Activated CD4-positive, alpha-beta T cell treated with anti-CD3 and anti-CD28 coated beads, Interleukin-2, amount 10 ng/mL, durations not matched to agents 7 days and 5 days (primary cell): ENCODE measurements at places on chromosomes 5 and 9. TPM values are rescaled to one million over a fixed set of nuclear protein-coding genes. Genes with fewer than 3 reads are reported as not detected.

Gene CD180
- 0.17 TPM for total RNA-seq

DNA sequence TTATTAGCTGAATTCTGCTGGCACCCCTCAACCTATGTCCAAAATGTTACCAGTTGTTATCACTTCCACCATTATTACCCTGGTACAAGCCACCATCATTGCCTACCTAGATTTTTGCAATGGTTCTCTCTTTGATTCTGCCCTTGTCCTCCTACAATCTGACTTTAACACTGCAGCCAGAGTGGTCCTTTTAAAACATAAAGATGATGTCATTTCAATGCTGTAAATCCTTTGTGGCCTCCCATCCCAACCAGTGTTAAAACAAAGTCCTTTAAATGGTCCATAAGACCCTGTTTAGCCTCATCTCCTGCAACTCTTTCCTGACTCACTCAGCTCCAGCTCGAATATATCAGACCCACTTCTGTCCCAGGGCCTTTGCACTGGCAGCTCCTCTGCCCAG, 54.9 kb upstream of the FSTL4 start:
- H3K27me3 ChIP-seq, result peaks cover 11% of the 10 kb centered on the region
- no peaks in the 10 kb centered on the region for H3K4me1 ChIP-seq
- no peak overlapping the region for H3K4me3 ChIP-seq
- no peak for DNase-seq

Gene ZNF367
- total RNA-seq, result 32.3 TPM

DNA sequence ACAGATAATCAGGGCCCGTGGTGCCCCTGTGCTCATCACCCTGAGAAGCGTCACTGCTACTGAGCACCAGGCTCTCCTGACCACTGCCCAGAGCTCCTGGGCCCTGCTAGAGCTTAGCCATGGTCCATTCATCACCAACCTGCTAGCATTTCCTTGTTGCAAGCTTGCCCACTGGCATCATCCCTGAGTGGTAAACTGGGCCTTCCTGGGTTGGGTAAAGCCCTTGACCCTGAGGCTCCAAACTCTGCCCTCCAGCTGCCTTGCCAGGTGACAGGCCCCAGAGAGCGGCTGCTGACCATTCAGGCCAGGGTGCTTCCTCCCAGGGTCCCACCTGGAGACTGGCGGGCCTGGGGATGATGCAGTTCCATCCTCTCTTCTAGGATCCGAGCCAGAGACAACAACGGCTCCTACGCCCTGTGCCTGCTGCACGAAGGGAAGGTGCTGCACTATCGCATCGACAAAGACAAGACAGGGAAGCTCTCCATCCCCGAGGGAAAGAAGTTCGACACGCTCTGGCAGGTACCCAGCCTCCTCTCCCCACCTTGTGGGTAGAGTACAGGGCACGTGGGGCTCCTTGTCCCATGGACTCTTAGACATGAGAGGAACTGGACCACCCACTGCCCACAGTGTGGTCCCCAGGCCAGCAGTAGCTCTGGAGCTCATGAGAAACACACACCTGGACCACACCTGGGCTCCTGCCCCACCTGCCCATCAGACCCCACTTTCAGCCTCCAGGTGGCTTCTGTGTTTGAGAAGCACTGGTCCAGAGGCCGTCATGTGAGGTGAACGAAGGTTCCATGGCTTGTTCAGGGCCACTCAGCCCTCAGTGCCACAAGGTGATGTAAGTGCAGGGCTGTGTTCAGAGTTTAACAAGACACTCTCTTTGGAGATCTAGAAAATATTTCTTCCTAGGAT, 60.5 kb downstream of the SYK start:
- H3K36me3 ChIP-seq, result no peaks in the 10 kb centered on the region
- peaks cover 29% of the 10 kb centered on the region for H3K4me1 ChIP-seq
- no peak for DNase-seq
- peaks cover 6% of the 10 kb centered on the region for H3K27me3 ChIP-seq
- no peak overlapping the region for H3K27ac ChIP-seq

DNA sequence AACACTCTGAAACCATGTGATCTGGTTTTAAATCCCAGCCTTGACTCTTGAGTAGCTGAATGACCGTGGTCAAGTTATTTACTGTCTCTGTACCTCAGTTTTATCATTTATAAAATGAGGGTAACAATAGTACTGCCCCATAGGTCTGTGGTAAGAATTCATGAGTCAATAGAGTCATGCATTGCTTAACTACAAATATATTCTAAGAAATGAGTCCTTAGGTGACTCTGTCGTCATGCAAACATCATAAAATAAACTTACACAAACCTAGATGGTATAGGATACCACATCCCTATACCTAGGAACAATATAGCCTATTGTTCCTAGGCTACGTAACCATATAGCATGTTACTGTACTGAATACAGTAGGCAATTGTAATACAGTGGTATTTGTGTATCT, 20.3 kb upstream of the ABCA1 start:
- H3K27ac ChIP-seq, result no peak overlapping the region
- no peak overlapping the region for H3K4me3 ChIP-seq

DNA sequence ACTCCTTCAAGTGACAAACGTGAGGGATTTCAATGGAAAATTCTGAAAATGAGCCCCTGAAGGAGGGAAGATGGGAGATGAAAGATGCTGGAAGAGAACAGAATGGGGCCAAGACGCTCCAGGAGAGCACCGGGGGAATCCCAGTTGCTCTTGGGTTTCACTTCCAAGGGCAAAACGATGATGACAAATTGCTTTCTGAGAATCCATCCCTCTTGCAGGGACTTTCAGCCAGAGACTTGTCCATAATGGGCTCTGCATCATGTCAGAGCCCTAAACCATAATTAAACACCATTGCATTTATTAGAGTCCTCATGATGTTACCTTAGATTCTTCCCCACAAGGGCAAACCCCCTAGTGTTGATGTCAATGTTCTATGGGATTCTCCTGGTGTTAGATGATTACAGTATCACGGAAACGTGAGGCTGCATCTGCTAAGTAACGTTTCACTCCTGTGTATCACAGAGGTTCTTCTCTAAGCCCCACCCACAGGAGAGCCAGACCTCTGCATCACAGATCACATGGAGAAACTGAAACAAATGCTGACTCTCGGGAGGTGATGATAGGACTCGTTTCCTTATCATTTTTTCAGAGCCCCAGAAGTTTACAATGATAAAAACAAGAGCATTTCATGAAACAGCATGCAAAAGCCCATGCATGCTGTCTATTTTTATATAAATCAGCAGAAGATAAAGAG, 114.4 kb downstream of the TENT4A start:
- H3K36me3 ChIP-seq, result peaks cover 7% of the 10 kb centered on the region
- peak; percentile 83 for DNase-seq
- peaks cover 9% of the 10 kb centered on the region for H3K27me3 ChIP-seq
- H3K4me1 ChIP-seq, result peaks cover 56% of the 10 kb centered on the region
- H3K4me3 ChIP-seq, result peak overlapping the region; percentile 75
- H3K27ac ChIP-seq, result peak overlapping the region; percentile 96

Gene CXCL14
- not detected for total RNA-seq

Gene CDH9
- total RNA-seq, result not detected

Gene S1PR3
- 0.12 TPM for total RNA-seq

DNA sequence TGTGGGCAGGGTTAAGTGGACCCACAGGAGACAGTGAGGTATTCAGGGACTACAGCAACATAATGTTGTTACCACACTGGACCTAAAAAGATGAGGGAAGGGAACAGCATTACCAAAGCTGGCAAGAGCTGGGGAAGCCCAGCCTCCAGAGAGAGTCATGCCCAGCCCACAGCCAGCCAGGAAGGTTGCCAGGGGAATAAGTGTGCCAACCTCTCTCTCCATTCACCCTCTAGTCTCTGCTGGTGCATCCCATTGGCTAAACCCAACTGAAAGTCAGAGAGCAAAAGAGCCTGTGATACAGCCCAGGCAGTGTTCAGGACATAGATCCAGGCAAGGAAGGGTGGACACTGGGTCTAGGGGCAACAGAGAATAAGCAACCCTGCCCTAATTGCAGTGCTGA, 35.8 kb upstream of the AFAP1L1 start:
- peaks cover 24% of the 10 kb centered on the region for H3K4me1 ChIP-seq
- H3K4me3 ChIP-seq, result no peak overlapping the region
- peaks cover 5% of the 10 kb centered on the region for H3K36me3 ChIP-seq
- H3K27ac ChIP-seq, result no peak overlapping the region
- H3K27me3 ChIP-seq, result peaks cover 12% of the 10 kb centered on the region

DNA sequence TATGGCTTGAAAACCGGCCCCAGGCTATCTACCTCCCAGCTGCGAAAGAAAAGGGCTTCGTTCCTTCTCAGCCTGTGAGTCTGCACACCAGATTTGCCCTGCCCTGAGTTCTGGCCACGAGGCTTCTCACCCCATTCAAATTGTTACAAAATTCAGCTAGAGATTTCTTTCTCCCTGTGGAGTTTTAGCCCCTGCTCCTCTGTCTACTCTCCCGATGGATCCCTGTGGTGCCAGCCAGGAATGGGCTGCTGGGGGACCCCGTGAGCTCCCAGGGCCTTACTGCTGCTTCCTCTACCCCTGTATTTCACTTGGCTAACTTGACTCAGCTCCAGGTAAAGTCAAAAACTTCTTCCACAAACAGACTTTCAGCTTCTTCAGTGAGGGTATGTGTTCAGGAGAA, 9.3 kb upstream of the RNF20 start:
- H3K27me3 ChIP-seq, result peaks cover 37% of the 10 kb centered on the region
- no peak overlapping the region for H3K27ac ChIP-seq
- H3K36me3 ChIP-seq, result no peaks in the 10 kb centered on the region
- no peak overlapping the region for H3K4me3 ChIP-seq

Gene C5orf46
- total RNA-seq, result not detected

DNA sequence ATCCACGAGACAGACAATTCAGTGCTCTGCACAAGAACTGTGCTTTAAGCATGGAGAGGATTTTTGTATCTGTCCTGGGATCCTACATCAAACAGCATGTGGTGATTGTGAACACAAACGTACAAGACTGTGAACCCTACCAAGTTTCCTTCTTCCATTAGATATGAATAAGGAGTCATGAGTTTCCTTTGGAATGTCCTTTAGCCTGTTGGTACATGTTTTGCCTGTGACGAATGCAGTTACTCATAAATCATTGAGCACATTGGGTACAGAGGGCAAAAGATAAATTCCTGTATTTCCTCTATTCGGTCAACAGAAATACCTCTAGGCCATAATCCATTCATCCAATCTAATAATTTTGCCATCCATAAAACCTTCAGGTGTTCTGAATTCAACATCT, 61.5 kb downstream of the FXN start:
- H3K4me1 ChIP-seq, result no peaks in the 10 kb centered on the region
- H3K27me3 ChIP-seq, result no peaks in the 10 kb centered on the region
- DNase-seq, result no peak
- H3K4me3 ChIP-seq, result no peak overlapping the region

- H3K36me3 ChIP-seq, result peaks cover 18% of the 10 kb centered on the region
- peaks cover 3% of the 10 kb centered on the region for H3K27me3 ChIP-seq
- H3K27ac ChIP-seq, result peak overlapping the region; percentile 88
- peak; percentile 48 for DNase-seq
- H3K4me1 ChIP-seq, result peaks cover 49% of the 10 kb centered on the region
These were observed 20.8 kb upstream of the MATR3 start for GRCh38 chr5:139272471-139273321.

- peaks cover 32% of the 10 kb centered on the region for H3K27me3 ChIP-seq
- peaks cover 33% of the 10 kb centered on the region for H3K4me1 ChIP-seq
- peak; percentile 46 for DNase-seq
- peak overlapping the region; percentile 84 for H3K4me3 ChIP-seq
These were observed 836 bp downstream of the PCSK5 start for GRCh38 chr9:75891277-75891741.

DNA sequence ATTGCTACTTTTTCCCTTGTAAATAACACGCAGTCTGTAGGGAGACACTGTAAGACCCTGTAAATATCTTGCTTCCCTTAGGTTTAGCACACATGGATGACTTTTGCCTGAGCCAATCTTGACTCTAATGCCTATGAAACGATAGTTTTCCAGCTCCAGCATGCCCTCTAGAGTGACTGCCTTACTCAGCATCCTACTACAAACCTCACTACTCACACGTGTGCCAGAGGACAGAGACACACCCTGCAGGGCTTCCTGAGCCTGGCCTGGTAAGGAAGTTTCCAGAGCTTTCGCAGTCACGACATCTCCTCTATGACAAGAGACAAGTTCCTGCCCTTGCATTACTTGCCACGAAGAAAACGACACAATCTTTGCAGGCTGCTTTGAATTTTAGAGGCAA, 138.1 kb downstream of the ATPSCKMT start:
- no peak overlapping the region for H3K27ac ChIP-seq
- H3K27me3 ChIP-seq, result no peaks in the 10 kb centered on the region
- no peaks in the 10 kb centered on the region for H3K36me3 ChIP-seq
- H3K4me3 ChIP-seq, result no peak overlapping the region
- H3K4me1 ChIP-seq, result peaks cover 2% of the 10 kb centered on the region

DNA sequence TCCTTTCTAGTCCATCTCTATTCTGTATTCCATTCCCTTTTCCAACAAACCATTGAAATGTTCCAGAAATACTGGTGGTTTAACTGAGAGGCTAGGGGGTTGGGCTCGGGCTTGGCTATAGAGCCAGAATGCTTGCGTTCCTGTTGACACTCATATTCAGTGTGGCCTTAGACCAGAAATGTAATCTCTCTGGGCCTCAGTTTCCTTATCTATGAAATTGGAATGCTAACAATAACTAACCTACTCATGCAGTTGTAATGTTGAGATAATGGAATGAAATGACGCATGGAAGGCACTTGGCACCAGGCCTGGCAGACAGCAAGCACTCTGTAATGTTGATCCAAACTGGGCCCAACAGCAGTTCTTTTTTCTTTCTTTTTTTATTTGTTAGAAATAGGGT, 26.8 kb downstream of the JADE2 start:
- no peak overlapping the region for H3K27ac ChIP-seq
- no peak for DNase-seq
- no peak overlapping the region for H3K4me3 ChIP-seq
- H3K27me3 ChIP-seq, result no peaks in the 10 kb centered on the region

DNA sequence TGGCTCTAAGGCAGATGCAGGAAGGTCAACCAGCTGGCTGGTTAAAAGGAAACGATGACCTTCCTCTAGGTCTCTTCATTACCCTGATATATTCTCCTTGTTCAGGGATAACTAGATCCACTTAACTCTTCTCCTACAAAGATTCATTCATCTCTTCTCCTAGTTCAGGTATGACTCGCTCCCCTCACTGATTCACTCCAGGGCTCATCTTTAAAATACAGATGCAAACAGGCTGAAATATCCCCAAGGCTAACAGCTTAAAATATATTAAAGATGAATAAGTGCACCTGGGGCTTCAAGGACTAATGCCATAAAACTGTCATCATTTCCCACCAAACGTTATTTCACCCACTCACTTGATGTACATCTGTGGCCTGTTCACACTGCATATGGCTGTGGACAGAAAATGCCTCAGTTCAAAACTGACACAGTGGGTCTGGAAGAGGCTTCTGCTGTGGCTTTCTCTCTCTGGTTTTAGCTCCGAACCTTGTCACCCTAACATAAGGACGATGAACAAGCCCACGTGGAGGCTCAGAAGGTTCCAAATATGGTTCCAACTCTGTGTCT, 366.9 kb downstream of the DEPDC1B start:
- H3K4me1 ChIP-seq, result no peaks in the 10 kb centered on the region
- no peak for DNase-seq
- no peaks in the 10 kb centered on the region for H3K36me3 ChIP-seq

DNA sequence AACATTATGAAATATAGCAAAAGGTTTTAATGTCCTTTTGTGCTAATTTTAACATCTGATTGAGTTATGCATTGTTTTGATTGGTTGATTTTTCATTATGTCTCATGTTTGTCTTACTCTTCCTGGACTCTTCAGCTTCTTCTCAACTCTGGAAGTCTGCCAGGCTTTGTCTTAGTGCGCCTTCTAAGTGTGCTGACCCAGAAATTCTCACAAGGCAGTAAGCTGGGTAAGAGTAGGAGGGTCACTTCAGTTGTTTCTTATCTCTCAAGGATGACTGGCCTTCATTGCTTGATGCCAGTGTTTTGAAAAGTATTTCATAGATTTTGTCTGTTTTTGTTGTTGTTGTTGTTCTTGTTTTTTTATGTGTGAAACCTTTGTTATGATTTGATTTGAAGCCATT, 59.2 kb downstream of the RIC1 start:
- no peaks in the 10 kb centered on the region for H3K27me3 ChIP-seq
- no peak overlapping the region for H3K27ac ChIP-seq
- H3K4me3 ChIP-seq, result no peak overlapping the region
- no peaks in the 10 kb centered on the region for H3K4me1 ChIP-seq
- H3K36me3 ChIP-seq, result peaks cover 15% of the 10 kb centered on the region
- DNase-seq, result no peak
